ENCODE measurements at places on chromosomes 5 and 9.
A peak's percentile ranks its signal among the peaks of the same experiment; 100 is the strongest.

DNA sequence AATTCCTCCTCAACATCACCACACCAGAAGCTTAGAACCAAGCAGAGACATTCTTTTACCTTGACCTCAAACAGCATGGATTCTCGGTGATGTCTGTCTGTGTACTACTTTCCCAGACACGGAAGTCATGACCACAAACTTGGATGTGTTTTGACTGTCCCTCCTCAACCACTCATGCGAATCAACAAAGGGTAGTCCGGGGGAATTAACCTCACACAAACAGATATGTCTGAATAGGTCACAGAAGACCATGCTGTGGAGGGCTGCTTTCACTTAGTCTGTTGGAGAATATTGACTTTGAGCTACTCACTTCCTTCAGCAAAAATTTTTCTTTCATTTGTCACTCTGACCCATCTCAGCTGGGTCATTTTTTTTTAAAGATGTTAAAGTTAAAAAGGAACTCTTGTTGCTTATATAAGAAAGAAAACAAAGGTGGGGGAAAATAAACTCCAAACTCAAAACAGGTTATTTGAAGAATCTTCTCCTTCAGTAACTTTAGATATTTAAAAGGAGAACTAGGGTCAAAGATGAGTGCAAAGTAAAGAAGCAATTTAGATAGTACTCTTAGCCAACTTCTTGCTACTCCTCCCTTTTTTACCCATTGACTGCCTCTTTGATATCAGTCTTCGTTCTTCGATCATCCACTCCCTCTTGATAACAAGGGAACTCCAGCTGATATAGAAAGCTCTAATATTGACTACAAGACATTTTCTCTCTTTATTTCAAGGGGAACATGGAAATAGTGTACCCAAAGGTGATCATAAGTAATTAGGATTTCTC is 343.4 kb upstream of the CDH6 start:
- DNase-seq: no peak

GRCh38 chr5:146641941-146642340 is 126.0 kb upstream of the GPR151 start:
- no peak for DNase-seq

GRCh38 chr5:43627028-43627427 is 24.0 kb downstream of the NNT start:
- no peak for DNase-seq

- DNase-seq: peak; percentile 74
Observed at GRCh38 chr5:132026516-132027008, 15.1 kb upstream of the ACSL6 start.

- no peak for DNase-seq
Observed at GRCh38 chr9:121607434-121608167, 43.8 kb upstream of the DAB2IP start.

GRCh38 chr5:170147051-170147752 is 41.5 kb downstream of the FOXI1 start:
- DNase-seq: no peak

DNA sequence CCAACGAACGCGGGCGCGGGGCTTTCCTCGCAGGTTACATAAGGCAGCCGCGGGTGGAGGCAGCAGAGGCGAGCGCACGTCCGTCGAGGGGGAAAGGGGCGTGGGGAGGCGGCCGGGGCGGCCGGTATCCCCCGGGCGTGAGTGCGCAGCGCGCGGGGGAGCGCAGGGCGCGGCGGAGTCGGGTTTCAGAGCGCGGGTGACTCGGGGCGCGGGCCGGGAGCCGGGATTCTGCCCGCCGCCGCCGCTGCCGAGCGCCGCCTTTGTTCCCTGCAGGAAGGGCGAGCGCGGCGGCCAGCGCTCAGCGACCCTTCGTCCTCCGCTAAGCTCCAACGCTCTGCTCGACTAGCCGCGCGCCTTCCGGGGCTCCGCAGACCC is at the start of gene COL15A1:
Gene COL15A1 (plus strand): TSS at position 226 of the 375 bp plus-strand sequence. CDS start 155 bp downstream, outside the sequence.
- no peak for DNase-seq

GRCh38 chr5:128538000-128538249 is at the start of gene FBN2:
FBN2 (minus strand) TSS chr5:128538245; CDS start chr5:128537603, 642 bp downstream.
- no peak for DNase-seq

DNA sequence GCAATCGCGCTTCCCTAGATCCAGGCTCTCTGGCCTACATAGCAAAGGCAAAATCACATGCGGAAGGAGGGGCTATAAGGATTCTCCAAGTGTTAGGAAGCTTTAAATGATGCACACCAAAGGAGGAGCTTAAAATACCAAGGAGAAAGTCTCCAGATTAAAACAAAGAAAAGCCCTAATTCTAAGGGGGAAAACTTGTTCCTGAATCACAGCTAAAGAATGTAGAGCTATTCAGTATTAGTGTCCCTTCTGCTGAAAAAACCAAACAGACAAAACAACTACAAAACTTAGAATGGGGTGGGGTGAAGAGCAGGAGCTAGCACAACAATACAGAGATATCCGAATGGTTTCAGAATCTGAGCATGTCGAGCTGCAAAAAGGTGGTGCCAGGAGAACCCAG is 213.7 kb downstream of the DCP2 start:
- no peak for DNase-seq

DNA sequence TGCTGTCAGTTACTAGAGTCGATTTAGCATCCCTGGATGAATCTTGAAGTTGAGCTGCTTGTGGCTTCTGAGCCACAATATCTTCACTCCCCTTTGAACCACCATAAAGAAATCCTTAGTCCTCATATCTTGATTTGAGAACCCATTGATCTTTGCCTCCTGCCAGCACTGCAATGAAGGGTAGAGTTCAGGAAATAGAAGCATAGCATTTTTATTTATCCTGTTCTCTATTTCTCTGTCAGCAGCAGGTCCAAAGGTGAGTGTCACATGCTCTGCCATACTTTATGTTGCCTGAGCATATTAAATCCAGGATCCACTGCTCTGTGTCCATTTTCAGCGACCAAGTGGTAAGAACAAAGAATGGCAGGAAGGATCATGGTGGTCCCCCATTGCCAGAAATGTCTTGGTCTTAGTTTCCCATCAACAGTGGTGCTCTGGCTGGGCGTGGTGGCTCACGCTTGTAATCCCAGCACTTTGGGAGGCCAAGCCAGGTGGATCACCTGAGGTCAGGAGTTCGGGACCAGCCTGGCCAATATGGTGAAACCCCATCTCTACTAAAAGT is 80.2 kb upstream of the PANK3 start:
- DNase-seq: no peak

DNA sequence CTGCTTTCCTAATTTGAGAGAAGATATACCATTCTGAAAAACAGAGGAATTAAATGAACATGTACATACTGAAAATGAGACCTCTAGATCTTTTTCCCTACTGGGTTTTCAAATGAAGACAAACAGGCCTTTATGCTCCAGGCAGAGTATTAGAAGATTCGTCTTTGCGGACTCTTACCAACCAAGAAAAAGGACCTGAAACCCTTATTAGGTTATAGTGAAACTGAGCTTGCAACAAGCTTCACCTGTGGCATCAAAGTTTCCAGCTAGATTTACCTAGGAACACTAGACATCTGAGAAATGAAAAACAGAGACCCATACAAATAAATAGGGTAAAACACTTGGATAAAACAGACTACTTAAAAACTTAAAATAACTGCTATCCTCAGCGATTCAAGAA is 46.3 kb downstream of the SMIM15 start:
- no peak for DNase-seq

DNA sequence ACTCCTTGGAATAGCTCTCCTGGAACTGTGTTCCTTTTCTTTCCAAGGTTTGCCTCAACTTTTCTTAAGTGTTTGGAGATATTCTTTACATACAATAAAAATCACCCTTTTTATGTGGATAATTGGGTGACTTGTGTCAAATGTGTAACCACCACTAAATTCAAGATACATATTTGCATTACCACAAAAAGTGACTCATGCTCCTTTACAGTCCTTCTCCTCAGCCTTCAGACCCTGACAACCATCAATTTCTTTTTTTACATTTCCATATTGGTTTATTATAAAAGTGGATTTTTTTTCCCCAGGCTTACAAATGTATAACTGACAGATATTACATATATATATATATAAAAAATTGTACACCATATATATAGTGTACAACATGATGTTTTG is 372.0 kb upstream of the KCNN2 start:
- no peak for DNase-seq

- DNase-seq: no peak
Observed at GRCh38 chr5:94661086-94661485, 42.6 kb downstream of the SLF1 start.

GRCh38 chr5:139903795-139904565 is 108.4 kb downstream of the PSD2 start:
- no peak for DNase-seq

- DNase-seq: no peak
Observed at GRCh38 chr9:33120620-33121019, 44.1 kb upstream of the SMU1 start.

- DNase-seq: no peak
Observed at GRCh38 chr9:126497660-126498275, 116.0 kb upstream of the LMX1B start.

DNA sequence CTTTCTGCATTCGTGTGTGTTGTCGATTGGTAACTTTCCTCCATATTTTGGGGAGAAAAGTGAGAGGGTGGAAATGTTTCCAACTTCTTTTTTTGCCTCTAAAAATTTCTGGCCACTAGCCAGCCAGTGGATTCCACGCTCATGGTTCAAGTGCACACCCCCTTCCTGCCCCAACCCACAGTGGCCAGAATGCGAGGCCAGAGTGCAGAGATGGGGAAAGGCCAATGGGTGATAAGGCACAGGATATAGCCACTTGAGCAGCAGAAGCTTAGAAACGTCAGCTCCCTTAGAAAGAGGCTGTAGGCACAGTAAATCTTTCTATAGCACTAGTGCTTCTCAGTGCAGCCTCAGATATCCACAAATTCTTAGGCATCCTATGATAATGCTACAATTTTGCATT is 75.8 kb upstream of the ADRB2 start:
- DNase-seq: no peak

GRCh38 chr5:157306692-157307471 is 41.0 kb downstream of the CYFIP2 start:
- peak; percentile 46 for DNase-seq

DNA sequence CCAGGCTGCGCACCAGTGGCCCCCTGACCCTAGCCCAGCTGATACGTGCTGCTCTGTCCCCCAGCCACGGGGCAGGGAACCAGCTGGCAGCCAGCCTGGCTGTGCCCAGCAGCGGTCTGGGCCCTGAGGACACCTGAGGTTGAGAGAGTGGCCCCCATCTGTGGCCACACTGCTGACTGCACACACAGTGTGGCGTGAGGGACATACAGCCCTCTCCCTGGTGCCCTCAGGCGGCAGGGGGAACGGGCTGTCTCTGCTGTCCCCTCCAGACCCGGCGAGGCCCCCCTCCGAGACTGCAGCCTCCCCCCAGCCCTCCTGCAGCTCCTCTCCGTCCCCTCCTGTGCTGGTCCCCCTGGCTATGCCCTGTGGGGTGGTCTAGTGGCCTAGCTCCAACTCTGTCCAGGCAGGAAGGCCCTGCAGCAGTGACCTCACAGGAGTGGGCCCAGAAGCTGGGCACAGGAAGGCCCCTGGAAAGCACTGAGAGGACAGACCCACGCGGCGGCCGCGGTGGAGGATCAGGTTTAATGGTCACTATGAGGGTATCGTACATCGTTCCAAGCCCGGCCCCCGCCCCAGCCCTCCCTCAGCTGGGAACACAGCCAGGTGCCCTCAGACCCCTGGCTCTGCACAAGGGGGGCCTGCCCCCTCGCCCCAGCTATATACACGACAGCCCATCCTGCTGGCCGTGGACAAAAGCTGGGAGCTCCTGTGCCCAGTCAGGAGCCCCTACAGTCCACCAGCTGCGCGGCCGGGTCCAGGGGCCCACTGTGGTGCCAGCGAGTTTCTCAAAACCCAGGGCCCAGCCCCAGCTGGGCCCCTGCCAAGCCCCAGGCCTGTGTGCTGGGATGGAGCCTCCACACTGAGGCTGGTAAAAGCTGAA is 6.8 kb upstream of the ENTPD8 start:
- no peak for DNase-seq

- no peak for DNase-seq
Observed at GRCh38 chr5:179375236-179375685, 30.0 kb upstream of the ADAMTS2 start.

Measured in activated CD4-positive, alpha-beta memory T cell treated with anti-CD3 and anti-CD28 coated beads for 36 hours (primary cell).